HepG2 (cell line): ENCODE measurements at places on chromosomes 16 and 17. TPM values are rescaled to one million over a fixed set of nuclear protein-coding genes. Genes with fewer than 3 reads are reported as not detected.

The SDF2 gene
- total RNA-seq = 39.1 and 58.2 TPM in 2 replicates

DNA sequence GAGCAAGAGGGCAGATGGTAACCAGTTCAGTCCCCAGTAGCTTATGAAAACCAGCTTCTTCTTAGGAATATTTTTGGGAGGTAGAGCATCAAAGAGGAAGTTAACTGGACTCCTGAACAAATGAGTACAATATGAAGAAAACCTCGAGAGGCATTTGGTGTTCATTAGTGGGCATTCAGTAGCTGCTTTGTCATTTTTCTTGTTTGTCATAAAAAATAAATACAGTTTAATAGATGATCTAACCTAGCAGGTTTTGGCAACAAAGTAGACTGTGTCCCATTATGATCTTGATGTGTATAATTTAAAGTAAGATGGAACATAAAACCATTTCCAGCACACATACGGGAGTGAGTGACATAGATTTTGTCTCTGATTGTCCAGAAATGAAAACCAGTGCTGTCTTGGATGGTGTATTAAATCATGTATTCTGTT, 173.1 kb downstream of the HS3ST3A1 start:
- no peak for DNase-seq

DNA sequence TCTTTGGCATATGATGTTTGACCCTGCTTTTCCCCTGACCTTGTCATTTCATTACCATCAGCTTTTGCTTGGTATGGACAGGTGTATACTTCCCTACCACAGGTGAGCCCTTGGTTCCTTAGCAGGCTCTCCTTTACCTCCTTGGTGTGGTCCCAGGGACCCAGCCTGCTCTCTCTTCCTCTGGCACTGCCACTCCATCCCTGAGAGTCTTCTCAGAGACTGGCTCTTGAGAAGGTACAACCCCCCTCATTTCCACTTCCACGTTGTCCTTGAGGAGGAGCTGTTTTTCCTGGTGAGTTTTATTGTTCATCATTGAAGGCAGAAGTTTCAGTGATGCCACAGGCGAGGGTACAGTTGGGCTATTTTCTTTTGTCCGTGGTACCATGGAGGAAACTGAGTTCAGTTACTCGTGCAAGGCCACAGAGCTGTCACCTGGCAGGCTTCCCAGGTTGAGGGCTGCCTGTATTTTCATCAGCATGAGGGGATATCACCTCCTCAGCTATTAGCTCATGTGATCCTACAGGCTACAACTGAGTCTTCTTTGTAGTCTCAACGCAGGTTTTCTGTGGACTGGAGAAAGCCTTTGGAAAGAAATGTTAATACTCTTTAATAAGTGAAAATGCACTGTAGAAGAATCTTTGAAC, 52.3 kb downstream of the MSI2 start:
- no peak for DNase-seq

DNA sequence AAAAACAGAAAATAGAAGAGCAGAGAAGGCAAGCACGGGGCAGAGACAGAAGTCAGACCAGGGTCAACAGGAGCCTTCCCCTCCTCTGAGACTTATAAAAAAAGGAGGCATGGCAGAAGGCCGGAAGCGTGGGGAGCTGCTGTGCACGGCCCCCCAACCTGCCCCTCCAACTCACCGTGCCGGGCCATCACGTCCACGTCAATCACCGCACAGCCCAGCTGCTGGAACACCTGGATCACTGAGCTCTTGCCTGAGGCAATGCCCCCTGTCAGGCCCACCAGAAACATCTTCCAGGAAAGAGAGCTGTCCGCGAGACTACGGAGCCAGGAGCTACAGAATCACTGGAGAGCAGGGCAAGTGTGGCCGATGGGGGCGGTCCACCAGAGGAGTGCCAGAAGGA, 16.8 kb downstream of the DCAKD start:
- no peak for DNase-seq
